Thoracic aorta (tissue), 2 donors: ENCODE measurements at places on chromosomes 7 and 10.

DNA sequence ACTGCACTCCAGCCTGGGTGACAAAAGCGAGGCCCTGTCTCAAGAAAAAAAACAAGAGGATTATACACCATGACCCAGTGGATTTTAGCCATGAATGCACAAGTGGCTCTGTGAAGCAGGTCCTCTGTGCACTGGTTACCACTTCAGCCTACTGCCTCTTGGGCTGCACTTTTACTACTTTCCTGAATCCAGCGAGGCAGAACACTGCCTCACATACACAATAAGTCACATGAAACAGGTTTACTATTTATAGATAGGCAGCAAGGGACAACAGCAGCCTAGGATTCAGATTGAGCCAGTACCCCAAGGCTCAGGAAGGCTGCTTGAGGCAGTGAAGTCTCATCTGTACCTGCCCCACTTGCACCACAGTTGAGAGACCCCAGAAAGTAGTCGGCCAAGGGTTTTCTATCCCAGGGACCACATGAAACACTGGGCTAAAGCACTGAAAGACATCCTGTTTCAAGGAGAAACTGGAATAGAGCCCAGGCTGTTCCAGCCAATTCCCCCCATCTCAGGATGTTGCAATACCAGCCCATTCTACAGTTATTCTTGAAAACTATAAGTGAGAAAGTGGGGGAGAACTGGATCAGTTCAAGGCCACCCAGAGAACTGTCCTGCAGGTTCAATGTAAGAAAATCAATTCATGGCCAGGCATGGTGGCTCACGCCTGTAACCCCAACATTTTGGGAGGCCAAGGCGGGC, 10.3 kb upstream of the OGDH start:
- DNase-seq, result no peak

DNA sequence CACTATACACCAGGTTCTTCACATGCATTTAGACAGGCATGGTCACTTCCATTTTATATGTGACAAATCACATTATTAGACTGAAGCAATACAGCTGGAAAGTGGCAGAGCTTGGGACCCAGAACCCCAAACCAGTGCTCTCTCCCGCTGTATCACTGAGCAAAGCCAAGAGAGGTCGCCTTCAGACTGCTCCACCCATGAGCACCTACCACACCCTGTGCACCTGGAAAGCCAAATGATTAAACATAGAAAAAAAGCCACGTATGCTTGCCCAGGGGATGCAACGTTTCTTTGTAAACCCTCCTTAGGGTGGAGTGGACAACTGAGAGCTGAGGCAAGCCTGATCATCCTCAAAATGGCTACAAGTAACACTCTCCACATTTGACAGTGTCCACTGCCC, 72.5 kb downstream of the CCDC6 start:
- DNase-seq, result no peak

GRCh38 chr7:118184565-118184940, 589 bp downstream of the LSM8 start:
- DNase-seq, result no peak

DNA sequence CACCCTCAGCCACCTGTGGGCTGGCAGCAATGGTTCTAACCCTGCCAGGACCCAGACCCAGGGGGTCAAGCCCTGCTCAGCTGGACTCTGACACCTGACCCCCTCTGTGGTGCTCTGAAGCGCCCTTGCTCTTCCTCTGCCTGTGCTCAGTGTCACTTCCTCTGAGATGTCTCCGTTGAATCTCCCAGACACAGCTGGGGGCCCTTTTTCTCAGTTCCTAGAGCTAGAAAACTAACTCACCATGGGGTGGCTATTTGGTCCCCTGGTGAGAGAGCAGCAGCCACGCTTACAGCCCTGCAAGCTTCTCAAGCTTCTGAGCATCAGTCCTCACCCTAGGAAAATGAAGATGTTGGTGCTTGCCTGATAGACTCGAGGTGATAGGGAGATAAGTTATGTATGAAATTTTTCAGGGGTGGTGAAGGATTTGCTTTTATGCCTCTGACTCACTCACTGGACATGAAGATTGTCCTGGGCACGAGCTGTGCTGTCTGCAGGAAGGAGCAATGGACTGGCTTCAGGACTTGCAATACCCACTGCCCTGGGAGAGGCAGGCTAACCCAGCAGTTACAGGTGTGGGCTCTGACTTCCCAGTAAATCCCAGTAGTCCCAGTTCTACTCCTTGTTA, 29.6 kb downstream of the COL13A1 start:
- DNase-seq, result no peak

GRCh38 chr10:25678666-25679065, 255.4 kb upstream of the MYO3A start:
- DNase-seq, result no peak

- DNase-seq, result no peak
These were observed 99.5 kb downstream of the GPR85 start for GRCh38 chr7:112987171-112987570.

DNA sequence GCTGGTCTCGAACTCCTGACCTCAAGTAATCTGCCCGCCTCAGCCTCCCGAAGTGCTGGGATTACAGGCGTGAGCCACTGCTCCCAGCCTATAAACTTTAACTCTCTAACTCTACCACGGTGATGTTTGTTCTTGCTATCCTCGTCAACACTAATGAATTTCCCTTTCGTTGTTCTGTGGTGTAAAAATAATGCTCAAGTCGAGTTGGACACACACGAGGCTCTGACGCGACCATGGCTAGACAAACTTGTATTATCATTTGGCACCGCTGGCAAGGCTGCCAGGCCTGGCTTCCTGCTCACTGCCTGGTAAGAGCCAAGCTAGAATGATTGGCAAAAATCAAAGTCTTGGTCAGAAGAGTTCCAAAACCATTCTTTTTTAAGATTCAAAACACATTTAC, 167.0 kb upstream of the KLF6 start:
- DNase-seq, result peak; percentile 61

DNA sequence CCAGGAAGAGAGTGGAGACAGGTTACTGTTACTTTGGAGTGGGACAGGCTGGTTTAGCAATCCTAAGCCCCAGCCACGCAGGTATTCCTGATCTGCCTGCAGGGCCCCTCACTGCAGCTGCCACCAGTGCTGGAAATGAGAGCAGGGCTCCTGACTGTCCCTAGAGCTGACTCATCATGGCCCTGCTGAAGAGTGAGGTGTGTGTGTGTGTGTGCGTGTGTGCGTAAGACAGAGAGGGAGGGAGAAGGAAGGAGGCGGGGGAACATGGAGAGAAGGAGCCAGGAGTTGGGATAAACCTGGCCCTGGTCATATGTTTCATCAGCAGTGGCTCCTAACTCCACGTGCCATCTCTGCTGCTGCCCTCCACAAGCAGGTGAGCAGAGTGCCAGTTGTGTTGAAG, 3.6 kb downstream of the FOXI2 start:
- no peak for DNase-seq

GRCh38 chr7:136878878-136879277, 10.4 kb downstream of the CHRM2 start:
- no peak for DNase-seq

DNA sequence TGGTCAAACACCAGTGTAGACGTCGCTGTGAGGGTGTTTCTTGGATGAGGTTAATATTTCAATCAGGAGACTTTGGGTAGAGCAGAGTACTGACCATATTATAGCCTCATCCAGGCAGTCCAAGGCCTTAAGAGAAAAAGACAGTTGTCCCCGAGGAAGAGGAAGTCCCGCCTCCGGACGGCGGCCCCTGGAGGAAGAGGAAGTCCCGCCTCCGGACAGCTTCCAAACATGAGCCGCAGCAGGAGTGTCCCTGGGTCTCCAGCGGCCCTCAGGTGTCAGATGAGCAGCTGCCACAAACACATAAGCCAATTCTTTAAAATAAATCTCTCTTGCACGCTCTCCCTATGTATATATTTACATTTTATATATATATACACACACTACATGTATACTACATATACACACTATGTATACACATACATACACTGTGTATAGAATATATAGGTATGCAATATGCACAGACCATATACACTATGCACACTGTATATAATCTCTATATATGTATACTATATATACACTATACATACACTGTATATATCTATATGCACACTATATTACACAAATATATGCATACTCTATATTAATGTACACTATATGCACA, 37.5 kb downstream of the PWWP2B start:
- DNase-seq, result no peak

DNA sequence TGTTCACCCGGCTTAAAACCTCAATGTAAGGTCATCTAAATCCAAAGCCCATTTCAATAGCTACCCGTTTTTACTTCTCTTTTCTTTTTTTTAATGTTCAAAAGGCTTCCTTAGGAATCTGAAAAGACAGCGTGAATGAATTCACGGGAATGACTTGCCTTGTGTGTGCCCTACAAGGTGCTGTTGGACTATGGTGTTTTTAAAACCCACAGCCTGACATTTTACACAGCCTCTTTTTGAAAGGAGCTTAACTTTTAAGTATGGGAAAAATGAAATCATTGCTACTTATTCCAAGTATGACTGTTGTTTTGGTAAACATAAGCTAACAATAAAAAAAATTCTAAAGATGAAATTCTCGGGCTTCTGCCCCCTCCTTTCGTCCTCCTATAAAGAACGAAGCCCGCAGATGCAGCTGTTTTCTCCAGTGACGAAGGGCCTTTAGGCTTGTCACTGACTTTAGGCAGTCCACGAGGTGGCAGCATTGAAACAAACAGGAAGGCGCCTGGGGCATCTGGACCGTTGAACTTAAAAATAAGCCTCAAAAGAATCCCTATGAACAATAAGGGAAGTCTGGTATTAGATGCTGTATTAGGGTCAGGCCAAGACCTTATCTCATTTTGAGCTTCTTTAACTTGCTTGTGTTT, 141.3 kb downstream of the NRP1 start:
- DNase-seq, result peak; percentile 41

GRCh38 chr7:15345216-15345615, 216.6 kb downstream of the AGMO start:
- no peak for DNase-seq

- DNase-seq, result no peak
These were observed 187.2 kb downstream of the PPP1R3A start for GRCh38 chr7:113731571-113731970.

DNA sequence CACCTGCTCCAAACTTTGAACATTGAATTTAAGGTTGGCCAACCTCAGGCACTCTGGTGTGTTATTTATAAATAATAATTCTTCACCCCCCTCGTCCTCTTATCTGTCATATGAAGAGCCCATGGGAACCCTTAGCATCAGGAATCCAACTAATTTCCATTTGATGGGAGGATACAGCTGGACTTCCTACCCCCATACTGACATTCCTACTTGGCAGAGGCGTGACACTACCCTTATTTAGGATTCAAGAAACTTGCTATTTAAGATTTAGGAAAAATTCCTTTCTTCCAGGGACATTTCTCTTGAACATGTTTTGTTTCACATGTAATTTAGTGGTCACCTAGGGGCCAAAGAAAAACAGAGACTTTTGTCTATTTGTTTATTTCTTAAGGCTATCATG, 171.9 kb upstream of the NRP1 start:
- DNase-seq, result no peak

DNA sequence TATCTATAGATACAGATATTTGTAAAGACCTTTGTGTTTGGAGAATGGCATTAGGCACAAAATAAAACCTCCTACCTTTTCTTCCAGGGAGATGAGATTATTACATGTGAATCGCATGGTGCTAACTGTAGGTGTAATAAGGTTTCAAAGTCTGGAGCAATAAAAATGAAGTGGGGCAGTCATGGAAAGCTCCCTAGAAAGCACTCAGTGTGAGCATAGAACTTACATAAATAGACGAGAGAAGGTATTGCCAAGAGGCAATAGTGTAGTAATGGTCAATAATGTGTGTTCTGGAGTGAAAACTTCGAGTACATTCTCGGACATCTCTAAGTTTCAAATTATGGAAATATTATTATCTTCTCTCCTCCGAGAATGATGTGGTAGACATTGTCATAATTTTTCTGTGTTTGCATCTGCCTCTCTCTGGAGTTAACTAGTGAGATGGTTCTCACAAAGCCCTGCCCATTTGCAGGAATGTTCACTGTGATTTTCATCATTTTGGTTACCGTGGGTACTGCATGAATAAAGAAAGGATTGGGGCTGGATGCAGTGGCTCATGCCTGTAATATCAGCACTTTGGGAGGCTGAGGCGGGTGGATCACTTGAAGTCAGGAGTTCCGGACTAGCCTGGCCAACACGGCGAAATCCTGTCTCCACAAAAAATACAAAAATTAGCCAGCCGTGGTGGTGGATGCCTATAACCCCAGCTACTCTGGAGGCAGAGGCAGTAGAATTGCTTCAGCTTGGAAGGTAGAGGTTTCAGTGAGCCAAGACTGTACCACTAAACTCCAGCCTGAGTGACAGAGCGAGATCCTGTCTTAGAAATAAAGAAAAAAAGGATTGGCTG, 10.6 kb downstream of the VIM start:
- DNase-seq, result no peak

GRCh38 chr7:103075337-103075918, 488 bp downstream of the ARMC10 start:
- peak; percentile 50 for DNase-seq

GRCh38 chr7:75842836-75843446, 29.3 kb upstream of the CCL24 start:
- DNase-seq, result no peak

DNA sequence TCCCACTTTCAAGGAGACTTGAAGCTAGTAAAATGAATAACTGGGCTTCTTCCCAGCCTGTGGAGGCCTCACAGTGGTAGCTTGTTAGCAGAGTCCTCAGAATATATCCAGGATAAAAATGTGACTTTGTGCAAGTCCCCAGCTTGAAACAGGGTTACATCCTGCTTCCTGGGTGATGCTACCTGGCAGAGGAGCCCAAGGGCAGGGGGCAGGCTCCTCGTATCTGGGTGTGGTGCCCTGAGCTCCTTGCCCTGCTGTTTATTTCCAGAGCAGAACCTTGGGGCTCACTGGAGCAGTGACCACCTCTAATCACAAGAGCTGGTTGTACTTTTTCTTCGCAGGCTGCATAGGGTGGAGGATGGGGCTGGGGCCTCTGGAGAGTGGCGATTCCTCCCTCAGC, 94.8 kb downstream of the GRK5 start:
- no peak for DNase-seq

DNA sequence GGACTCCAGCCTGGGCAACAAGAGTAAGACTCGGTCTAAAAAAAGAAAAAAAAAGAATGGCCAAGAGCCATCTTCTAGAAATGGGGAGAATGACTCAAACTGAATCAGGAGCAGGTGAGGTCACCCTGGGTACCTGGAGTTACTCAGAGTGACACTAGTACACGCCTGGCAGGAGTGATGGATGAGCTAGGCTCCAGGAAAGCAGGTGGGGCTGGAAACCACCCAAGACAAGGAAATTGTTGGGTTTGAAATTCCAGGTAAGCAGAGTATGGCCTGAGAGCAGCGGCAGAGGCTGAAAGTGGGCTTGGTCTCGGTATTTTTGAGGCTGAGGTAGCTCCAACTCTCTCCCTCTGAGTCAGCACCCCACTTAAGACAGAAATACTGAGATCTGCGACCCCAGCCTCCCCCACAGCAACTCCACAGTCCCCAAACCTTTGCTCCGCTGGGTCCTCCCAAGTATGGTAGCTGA, 18.5 kb downstream of the DDIT4 start:
- no peak for DNase-seq

DNA sequence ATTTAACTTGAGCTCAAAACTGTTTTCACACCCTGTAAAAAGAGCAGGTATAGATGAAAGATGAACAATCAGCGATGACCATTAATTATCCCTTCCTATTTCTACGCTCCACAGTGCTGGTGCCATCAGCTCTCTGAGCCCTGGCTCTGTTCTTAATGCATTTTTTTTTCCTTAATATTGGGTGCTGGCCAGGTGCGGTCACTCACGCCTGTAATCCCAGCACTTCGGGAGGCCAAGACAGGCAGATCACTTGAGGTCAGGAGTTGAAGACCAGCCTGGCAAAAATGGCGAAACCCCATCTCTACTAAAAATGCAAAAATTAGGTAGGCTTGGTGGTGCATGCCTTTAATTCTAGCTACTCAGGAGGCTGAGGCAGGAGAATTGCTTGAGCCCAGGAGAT, 4.2 kb downstream of the STEAP4 start:
- no peak for DNase-seq

GRCh38 chr7:17887286-17887685, 53.0 kb downstream of the SNX13 start:
- no peak for DNase-seq
